ENCODE measurements at places on chromosomes 12 and 14.

DNA sequence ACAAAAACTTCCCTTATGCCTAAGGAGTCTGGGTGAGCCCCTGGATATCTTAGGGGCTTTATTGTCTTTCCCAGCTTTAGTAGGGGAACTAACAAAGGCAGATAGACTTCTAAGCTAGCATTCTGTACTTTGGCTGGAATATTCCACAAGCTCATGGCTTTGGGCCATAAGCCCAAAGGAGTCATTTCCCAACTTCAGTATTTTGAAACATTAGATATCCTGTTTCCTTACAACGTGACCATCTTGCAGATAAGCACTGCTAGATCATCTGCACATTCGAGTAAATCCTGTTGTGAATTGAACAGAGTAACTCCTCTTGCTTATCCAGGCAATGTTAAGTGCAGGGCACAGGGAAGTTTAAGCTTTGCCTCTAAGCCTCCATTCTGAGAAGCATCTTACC, 70.6 kb upstream of the ACTN1 start:
- DNase-seq = no peak

GRCh38 chr12:75634244-75635222, 123.1 kb upstream of the KRR1 start:
- no peak for DNase-seq

DNA sequence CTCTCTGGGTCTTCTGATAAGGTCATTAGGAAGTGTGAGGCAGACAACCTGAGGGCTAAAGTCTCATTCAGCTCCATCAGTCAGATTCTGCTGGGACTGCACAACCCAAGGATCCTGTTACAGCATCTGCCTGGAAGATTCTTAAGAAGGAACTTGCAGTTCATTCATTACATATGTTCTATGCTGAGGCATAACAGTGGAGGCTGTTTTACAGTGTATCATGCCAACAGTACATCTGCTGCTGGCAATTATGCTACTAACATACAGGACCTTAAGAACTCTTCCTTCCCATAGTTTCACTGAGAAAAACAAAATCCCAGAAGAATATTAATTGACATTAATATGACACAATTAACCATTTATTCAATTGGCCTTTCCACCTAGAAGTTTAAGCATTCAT, 968.6 kb downstream of the DIO2 start:
- peak; percentile 94 for DNase-seq

DNA sequence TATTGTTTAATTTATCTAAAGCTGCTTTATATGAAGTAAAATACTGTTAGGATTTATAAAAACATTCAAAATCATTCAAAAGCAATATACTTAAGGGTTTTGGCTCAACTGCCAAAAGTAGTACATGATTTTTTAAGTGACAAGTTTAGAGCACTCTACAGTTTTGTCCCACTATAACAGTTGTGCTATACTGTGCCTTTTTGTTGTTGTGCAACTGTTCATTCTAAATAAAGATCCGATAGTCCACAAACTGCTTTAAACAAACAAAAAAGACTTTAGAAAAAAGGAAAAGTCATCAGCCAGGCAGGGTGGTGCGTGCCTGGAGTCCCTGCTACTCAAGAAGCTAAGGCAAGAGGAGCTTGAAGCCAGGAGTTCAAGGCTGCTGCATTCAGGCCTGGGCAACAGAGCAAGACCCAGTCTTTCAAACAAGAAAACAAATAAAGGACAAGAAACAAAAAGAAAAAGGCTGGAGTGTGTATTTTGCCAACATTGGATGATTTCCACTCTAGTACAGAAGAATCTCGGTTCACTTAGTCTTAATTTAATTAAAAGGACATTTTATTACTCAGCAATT, 7.3 kb downstream of the C2CD5 start:
- no peak for DNase-seq

DNA sequence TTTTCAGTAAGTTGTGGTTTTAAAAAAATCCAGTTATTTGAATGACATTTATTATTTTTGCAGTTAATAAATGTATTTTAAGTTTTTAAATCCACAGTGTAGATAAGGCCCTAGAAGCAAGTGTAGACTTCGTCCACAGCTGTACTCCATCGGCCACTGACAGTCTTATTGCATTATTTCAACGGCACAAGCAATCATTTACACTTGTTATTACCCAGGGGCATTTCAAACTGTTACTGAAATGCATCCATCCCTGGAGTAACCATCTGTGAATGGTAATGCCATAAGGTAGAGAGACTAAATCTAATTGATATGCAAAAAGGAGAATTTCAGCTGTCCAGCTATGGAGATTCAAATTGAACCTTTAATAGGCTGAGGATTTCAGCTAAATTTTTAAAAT, 48.4 kb downstream of the BICD1 start:
- peak; percentile 93 for DNase-seq

DNA sequence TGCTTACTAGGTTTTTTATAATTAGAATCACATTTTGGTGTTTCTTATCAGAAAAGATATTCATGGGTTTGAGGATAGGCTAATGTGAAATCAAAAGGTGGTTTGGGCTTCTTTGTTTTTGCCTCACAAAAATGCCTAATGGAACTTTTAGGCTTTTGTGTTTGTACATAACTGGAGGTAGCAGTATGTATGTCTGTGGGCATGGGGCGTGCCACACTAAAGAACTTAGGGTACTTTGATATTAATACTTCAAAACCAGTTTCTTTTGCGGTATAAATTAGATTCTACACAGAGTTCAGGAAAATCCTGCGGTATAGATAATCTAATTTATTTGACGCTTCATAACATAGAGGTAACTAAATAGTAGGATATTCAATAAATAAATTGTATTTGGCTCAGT, 1.9 kb downstream of the ETV6 start:
- DNase-seq = no peak

DNA sequence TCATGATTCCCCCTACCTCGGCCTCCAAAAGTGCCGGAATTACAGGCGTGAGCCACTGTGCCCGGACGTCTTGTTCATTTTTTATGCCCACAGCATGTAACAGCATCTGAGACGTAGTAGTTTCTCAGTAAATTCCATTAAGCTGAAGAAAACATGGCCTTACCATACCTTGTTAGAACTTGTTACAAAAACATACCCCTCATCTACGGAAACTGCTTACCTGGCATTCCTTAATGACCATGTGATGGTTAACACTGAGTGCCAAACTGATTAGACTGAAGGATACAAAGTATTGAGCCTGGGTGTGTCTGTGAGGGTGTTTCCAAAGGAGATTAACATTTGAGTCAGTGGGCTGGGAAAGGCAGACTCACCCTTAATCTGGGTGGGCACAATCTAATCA, 186.8 kb downstream of the CEP128 start:
- DNase-seq = no peak

GRCh38 chr14:64625386-64626232, 75.8 kb downstream of the PPP1R36 start:
- DNase-seq = no peak

DNA sequence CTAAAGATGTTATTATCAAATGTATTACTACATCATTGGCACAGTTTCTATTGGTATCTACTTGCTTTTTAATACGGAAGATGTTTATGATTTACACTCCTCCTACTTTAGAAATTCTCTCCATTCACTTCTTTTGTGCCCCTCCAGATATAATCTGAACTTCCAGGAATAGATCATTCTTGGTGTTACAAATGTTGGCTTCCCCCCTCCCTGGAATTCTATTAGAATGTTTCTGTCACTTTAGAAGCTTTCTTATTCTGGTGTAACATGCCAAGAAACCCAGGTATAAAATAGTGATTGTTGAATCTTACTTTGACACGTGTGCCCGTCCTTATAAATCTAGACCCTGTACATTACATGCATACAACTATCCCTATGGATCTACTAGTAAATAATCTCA, 1.2 kb upstream of the WDR20 start:
- no peak for DNase-seq

DNA sequence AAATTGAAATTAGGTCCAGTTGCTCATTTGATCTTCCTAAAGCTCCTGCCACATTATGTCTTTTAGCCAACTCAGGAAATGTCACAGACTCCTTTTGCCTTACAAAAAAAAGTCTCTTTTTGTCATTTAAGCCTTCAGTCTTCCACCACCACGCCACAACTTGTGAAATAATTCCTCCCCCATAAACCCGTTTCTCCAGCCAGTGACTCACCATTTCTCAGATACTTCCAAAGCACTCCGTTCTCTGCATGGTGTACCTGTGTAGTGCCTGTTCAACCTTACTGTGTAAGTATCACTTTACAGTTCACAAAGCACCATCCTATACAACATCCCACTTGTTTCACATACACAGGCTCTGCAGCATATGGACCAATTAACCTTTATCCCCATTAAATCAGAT, 139.5 kb upstream of the AEBP2 start:
- DNase-seq = no peak

DNA sequence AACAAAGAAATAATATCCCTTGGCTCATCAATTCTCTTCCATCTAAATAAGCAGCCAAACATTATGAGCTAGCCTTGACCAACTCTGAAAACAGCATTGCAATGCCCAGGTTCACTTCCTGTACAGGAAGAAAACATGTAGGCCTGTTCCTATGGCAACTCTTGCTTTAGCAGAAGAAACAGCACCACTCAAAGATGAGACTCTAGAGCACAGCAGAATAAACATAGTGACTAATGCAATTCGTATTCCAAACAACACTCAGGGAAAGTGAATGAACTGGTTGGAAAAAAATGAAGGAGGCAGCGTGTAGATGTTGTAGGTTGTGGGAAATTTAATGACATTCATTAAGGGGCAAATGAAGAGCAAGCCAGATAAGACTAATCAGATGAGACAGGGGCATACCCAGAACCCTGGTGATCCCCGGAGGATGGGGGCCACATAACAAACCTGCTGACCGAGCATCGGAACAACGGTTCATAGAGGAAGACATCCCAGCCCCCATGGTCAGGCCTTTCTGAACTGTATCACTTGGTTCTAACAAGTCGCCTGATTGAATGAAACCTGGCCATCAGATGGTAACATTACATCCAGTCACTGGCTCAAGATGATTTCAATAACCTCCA, 9.0 kb downstream of the ARHGDIB start:
- DNase-seq = no peak

GRCh38 chr14:56324856-56325699, 206.9 kb downstream of the PELI2 start:
- no peak for DNase-seq

- no peak for DNase-seq
Measured at GRCh38 chr12:29546000-29546399, 48.5 kb upstream of the OVCH1 start.

- no peak for DNase-seq
Measured at GRCh38 chr12:6620137-6620884, 13.1 kb upstream of the CHD4 start.

DNA sequence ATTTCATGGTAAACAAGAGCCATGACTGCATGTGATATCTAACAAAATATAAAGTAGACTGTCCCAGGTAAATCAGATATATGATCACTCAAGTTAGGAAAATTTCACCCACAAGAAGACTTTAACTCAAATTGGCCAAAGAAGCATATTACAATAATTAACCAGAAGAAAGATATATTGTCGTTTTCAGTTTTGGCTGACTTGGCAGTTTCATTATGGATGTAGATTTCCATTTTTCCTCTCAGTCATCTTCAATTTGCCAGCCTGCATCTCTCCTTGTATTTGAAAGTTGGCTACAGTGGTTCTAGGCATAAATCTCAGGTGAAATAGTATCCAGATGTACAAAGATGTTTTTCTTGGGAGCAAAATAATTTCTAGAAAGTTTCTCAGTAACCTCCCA, 761.6 kb downstream of the LRFN5 start:
- DNase-seq = no peak

DNA sequence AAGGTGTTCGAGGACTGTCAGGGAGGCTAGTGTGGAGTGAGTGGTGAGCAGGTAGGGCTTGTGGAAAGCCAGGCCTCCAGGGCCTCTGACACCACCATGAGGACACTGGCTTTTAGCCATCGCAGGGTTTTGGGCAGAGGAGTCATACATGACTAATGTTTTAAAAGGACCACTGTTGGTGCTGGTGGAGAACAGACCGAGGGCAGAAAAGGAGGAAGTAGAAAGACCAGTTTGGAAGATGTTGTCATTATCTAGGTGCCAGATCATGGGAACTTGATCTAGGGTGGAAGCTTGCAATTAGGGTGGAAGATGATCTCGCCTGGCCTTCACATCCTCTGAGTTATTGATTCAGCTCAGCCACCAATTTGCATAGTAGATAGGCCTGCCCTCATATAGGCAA, 144.2 kb downstream of the C12orf75 start:
- DNase-seq = no peak

GRCh38 chr12:3598896-3599860, 108.2 kb downstream of the PRMT8 start:
- no peak for DNase-seq

- DNase-seq = peak; percentile 51
Measured at GRCh38 chr12:52975820-52976573, 27.1 kb downstream of the KRT18 start.

GRCh38 chr12:101493556-101493955, 18.4 kb downstream of the SPIC start:
- DNase-seq = no peak

DNA sequence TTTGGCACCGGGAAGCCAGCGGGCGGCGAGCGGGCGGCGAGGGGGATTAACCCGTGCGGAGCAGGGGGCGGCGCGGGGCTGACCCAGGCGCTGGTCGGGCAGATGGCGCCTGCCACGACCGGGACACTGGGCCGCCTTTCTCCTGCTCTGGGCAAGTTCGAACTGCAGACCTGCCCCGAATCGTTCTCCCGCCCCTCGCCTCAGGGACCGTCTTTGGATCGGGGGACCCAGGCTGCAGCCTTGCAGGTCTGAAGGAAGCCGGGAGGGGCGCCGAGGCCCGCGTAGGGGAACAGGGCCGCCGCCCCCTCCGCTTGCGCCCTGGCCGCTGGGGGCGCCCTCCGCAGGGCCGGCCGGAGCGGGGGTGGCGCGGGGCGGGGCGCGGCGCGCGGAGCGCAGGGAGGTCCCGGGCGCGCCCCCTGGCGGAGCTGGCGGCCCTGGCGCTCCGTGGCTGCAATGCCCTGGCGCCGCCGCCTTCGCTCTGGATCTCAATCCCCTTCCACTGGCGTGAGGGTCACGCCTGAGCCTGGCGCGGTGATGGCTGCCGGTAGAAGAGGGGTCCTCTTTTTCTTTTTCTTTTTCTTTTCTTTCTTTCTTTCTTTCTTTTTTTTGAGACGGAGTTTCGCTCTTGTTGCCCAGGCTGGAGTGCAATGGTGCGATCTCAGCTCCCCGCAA, 449 bp upstream of the LTBP2 start:
- peak; percentile 78 for DNase-seq

- no peak for DNase-seq
Measured at GRCh38 chr12:75891072-75891471, 140.5 kb downstream of the PHLDA1 start.

- DNase-seq = peak; percentile 95
Measured at GRCh38 chr14:64303471-64303917, 9.3 kb upstream of the ESR2 start.

DNA sequence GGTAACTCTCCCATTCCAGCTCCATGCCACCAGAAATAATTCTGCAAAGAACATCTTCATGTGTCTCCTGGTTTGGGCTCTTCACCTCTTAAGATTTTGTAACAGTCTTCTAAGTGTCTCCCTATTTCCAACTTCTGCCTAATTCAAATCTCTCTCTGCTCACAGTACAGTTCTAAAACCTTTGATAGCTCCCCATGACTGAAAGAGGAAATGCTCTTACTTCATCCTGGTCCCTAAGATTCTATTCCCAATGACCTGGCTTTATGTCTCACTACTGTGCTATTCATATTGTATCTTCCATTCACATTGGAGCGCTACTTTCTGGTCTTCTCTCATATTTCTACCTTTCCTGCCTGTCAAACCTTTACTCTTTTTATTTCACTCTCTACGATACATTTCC, 1.6 kb downstream of the AMN1 start:
- no peak for DNase-seq

- peak; percentile 90 for DNase-seq
Measured at GRCh38 chr14:51396222-51396815, 156.3 kb downstream of the TMX1 start.

- no peak for DNase-seq
Measured at GRCh38 chr12:96136161-96136560, 58.0 kb upstream of the ELK3 start.

All from NCI-H524 (cell line).